Neuronal stem cell (in vitro differentiated cells): ENCODE measurements at places on chromosomes 7 and 10.

GRCh38 chr7:1779445-1779844, 109.4 kb downstream of the ELFN1 start:
- no peak for DNase-seq

DNA sequence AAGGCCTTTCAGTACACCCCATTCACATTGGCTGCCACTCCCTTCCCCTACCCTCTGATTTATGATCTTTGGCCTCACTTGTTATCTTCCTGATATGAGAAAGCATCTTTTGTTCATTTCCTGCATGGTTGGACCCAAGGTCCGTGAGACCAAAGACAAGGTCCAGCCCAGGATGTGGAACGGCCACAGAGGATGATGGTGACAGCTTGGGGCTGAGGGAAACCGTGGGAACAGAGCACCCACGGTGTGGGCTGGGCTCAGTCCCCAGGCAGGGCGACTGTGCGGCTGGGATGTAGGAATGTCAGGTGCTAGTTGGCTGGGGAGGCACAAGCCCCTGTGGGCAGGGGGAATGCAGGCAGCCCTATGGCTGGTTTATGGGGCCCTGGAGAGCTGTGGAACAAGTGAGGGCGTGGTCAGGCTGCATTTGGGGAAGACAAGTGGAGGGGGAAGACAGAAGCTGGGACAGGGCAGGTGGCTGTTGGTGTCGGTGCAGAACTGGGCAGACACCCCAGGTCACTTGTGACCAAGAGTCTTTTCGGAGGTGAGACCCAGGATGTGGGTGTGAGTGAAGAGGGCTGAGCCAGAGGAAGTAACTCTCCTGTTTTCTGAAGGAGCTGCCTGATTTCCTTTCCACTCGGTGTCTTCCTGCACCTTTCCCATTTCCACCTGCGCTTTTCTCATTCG, 51.7 kb upstream of the IGFBP3 start:
- DNase-seq, result no peak

DNA sequence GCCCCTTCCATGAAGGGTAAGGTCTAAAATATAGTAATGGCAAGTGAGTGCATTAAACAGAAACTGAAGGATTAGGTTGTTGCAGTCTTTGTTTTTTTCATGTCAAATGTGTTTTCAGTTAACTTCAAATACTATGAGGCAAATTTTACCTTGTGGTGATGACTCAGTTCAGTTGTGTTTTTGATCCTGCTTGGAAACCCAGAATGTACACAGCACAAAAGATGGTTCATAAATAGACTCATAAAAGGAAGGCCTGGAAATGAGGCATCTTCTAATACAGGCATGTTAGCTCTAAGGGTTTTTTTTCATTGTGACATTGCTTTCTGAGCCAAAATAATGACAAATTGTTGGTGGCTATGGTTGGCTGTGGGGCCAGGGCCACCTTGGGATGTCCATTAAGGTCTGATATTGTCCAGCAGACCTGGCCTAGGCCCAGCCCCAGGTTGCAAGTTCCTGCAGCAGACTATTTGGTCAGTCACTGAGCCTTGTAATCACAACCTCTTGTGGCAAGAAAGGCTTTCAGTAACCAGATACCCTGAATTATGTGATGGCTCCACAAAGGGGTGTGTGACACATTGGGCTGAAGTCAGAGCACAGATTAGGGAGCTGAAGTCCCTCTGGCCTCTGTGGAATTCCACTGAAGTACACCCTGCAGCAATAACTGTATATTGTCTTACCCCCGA, 69.0 kb upstream of the SAMD8 start:
- no peak for DNase-seq

- no peak for DNase-seq
Measured at GRCh38 chr7:130401578-130401977, 21.3 kb downstream of the CPA1 start.

- no peak for DNase-seq
Measured at GRCh38 chr10:101563497-101564040, 24.5 kb downstream of the POLL start.

- DNase-seq, result peak; percentile 75
Measured at GRCh38 chr10:102648889-102649796, 4.9 kb downstream of the TRIM8 start.

DNA sequence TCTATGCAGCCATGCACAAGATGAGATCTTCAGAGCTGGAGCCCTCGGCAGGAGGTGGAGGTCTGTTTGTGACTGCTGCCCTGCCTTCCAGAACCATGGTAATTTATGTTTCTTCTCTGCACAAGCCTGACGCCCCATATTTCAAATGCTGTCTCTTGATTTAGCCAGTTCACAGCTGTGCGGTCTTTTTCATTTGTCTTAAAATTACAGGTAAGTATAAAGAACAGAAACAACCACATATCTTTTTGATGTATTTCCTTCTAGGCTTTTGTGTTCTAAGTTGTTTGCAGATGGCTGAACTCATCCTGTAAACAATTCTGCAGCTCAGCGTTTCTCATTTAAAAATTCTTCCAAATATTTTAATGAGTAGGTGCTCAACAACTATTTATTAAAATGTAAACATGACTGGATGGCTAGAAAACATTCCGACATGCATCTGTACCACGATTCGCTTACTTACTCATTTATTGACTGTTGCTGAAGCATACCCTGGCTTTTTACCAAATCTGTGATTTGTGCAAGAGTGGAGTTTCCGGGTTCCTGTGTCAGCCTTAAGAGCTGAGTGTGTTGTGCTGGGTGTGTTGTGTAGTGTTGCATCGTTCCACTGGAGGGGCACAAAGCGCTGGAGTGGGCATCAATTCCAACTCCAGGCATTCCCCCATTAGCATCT, 58.9 kb downstream of the PIP4K2A start:
- DNase-seq, result no peak

DNA sequence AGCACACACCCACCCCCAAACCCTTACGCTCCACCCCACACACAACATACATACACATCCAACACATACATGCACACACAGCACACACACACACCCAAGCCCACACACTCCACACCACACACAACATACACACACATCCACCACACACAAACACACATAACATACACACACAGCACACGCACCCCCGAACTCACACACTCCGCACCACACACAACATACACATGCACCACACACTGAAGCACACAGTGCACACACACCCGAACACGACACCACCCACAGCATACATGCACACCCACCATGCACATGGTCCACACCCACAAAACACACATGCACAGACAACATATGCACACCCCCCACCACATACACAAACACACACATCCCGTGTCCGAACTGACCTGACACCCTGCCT, 2.0 kb downstream of the PRAP1 start:
- no peak for DNase-seq
